ENCODE measurements at places on chromosomes 16 and 17.

GRCh38 chr17:39792526-39793221 is 54.9 kb downstream of the GRB7 start:
- no peak for DNase-seq

DNA sequence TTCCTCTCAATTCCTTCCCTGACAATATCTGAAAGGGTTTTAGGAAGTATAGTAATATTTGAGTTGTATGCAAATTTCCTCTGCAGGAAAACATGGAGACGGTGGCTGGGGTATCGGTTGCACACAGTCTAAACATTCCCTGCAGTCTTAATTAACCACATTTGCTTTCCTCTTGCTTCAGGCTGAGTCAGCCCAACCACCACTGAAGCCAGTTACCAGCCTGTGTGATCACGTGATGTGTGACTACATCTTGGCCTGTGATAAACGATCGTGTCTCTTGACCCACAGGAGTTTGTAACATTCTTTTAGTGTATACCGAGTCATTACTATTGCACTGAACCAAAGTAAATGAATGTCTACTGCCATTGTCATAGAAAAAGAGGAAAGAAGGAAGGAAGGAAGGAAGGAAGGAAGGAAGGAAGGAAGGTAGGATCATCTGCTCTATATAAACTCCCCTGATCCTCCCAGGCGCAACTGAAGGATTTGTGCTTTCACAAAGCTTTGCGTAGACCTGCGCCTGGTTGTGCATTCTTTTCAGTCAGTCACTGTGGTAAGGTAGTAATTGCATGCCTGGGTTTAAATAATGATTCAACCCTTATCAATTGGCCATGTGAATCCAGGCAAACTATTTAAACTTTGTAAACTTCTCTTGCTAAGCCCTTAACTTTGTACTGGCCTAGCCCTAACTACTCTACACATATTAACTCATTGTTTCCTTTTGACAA is 280.6 kb upstream of the SALL1 start:
- peak; percentile 21 for DNase-seq

- DNase-seq = peak; percentile 51
These were observed 12.6 kb upstream of the BAIAP2 start for GRCh38 chr17:81022344-81022676.

DNA sequence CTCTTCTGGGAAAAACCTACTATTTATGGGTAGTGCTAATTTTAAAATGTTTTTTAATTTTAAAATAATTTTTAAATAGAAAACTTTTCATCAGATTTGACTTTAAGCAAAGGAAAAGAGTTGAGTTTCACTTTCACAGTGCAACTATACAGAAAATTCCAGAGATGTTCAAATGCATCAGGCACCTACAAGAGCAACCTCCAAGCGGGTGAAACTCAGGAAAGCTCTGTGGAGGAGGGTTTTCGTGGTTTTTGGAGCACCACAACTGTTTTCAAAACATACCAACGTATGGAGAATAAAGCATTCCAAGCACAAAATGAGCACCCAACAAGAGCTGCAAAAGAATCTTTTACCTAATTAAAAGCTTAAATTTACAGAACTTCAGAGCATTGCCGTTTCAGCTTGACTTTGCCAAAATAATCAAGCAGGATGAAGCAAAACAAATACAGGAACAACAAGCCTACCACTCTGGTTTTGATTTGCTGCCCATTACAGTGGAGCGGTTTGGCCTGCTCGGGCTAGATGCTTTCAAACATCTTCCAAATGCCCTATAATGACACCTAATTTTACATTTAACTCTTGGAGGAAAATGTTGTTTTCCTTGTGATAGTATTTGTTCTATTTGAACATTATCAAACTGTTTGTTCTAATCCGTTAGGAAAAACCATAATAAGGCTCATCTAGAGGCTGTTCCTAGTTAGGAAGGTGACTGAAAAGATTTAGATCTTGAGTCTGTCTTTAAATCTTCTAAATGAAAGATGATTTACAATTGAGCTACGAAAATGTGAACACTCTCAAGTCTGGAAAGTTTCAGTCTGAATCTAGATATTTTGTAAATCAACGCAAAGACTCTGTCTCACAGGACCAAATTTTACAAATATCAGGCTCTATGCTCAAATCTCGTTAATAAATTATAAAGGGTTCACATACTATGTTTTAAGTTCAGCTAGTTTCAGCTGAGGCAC is 34.5 kb downstream of the NACA2 start:
- peak; percentile 34 for DNase-seq

- DNase-seq = no peak
These were observed 1.6 kb downstream of the SEPTIN1 start for GRCh38 chr16:30380803-30381208.

GRCh38 chr17:50916708-50917417 is 50.7 kb upstream of the TOB1 start:
- DNase-seq = peak; percentile 60

DNA sequence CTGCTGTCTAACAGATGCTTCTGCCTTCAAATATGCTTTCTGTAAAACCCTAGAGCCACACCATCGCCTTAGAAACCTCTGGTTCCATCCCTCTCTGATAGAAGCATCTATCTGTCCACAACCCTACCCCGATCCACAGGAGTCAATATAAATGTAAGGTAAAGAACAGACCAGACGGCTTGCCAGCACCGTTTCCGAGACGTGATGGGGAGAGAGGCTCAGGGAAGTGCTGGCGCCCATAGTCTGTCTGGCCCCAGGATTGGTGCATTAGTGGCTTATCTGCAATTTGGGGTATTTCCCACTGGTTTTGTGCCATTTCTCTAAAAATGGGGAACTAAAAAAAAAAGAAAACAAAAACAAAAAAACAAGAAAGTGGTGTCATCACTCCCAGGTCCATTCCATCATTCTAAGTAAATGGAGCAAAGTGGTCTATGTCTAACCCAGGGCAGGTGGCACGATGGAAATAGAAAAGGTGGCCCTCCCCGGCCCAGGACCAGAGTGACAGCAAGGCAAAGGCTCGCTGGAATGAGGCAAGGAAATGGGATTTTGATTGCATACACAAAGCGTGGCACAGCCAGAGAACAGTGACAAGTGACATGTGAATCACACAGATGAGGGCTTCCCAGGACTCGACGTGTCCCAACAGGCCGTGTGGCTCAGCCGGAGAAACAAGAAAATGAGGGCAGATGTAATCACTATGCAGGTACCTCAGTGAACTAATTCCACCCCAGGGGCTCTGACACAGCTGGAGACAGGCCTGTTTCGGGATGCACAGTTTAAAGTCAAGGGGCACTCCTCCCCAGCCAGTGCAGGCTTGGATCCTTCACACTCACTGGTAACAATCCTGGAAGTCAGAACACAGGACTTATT is 125.6 kb downstream of the GAS7 start:
- no peak for DNase-seq

DNA sequence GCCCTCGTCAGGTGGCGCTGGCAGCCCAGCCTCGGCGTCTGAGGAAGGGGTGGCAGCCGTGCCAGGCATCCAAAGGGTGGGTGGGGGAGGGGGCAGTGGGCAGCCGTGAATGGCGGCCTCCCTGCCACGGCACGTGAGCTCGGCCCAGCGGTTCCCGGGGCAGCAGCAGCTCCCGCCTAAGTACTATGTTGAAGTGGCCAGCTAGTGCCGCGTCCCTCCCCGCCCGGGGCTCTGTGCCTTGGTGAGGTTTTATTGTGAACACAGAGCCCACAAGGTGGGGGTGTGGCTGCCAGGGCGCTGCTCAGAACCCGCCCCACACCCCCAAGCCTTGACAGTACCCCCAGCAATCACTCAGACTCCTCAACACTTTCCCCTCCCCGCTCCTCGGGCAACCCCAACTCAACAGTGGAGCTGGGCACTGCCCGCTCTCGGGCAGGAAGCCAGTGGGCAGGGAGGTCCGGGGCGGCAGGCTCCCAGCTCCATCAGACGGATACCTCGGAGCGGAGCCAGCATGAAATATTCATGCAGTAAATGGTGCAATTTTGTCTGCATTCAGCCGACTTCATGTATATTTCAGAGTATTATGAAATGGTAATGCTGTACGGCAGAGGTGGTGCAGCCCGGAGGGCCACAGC is 80.4 kb downstream of the ENGASE start:
- DNase-seq = no peak

All from femur (tissue), 1 donor.